ENCODE measurements at places on chromosomes 16 and 17. TPM values are rescaled to one million over a fixed set of nuclear protein-coding genes. Genes with fewer than 3 reads are reported as not detected.

HBM gene
- not detected for total RNA-seq

PRDM7 gene
- not detected for total RNA-seq

GRCh38 chr17:7429722-7430121, 1.1 kb downstream of the SPEM3 start:
- DNase-seq: no peak

- no peak for DNase-seq
These were observed 1.5 kb downstream of the GGA2 start for GRCh38 chr16:23508589-23509440.

GRCh38 chr16:84715854-84716253, 16.1 kb downstream of the USP10 start:
- DNase-seq: no peak

SNAI3 gene
- 0.19 TPM for total RNA-seq

GRCh38 chr17:20313306-20313705, 154.0 kb downstream of the LGALS9B start:
- DNase-seq: no peak

DNA sequence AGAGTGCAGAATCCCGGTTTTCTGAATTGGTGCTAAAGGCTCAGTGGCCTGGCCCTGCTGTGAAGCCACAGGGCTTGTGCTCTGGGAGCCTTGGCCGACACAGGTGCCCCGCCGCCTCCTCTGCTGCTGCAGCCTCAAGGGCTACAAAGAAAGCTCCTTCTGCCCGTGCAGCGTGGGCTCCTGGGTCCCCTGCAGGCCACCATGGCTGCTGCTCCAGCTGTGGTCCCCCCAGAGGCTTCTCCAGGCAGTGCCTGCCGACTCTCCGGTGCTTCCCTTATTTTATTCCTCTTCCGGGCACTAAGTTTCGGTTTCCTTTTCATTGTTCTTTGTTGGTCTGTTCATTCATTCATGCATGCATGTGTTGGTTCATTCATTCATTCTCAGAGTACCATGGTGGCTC, 53.1 kb downstream of the CMIP start:
- DNase-seq: no peak

EPX gene
- not detected for total RNA-seq

DNA sequence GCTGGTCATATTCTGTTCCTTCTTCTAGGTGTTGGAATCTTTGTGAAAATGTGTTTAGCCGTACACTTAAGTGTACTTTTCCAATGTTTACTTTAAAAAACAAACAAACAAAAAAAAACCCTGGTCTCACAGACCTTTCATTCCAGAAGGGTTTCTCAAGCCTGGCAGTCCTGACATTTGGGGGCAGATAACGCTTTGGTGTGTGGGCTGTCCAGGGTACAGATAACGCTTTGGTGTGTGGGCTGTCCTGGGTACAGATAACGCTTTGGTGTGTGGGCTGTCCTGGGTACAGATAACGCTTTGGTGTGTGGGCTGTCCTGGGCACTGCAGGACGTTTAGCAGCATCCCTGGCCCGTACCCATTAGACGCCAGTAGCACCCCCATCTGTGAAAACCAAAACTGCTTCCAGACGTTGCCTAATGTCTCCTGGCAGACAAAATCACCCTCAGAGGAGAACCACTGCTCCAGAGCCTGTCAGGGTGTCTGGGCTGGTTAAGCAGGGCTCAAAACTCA, 15.2 kb upstream of the FLCN start:
- DNase-seq: no peak

- no peak for DNase-seq
These were observed 11.3 kb downstream of the WDR45B start for GRCh38 chr17:82636626-82637598.

ACAP1 gene
- total RNA-seq: not detected

DNA sequence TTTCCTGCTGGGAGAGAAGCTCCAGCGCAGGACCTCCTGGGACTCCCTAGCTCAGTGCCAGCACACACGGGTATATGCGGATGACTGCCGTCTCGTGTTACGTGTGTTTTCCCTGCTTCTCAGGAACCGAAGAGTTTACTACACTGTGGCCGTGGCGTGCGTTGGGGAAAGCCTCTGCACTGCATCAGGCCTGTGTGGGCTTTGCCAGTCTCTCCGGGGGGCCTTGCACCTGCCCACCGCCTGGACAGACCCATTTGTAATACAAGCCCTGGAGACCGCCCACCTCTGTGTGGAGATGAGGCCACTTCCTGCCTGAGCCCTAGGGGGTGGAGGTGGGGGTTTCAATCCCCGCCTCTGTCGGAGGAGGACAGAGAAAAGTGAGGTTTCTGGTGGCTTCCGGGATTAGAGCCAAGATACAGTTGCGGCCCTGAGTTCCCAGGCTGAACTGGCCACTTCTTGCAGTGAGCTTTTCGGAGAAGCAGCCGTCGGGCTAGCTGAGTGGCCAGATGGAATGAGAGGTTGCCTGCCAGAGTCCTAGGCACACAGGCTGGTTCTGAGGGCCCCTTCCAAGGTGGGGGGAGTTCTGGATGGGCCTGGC, 43.4 kb upstream of the GSE1 start:
- no peak for DNase-seq

RUNDC3A gene
- not detected for total RNA-seq

TBC1D3E gene
- total RNA-seq: not detected

DNA sequence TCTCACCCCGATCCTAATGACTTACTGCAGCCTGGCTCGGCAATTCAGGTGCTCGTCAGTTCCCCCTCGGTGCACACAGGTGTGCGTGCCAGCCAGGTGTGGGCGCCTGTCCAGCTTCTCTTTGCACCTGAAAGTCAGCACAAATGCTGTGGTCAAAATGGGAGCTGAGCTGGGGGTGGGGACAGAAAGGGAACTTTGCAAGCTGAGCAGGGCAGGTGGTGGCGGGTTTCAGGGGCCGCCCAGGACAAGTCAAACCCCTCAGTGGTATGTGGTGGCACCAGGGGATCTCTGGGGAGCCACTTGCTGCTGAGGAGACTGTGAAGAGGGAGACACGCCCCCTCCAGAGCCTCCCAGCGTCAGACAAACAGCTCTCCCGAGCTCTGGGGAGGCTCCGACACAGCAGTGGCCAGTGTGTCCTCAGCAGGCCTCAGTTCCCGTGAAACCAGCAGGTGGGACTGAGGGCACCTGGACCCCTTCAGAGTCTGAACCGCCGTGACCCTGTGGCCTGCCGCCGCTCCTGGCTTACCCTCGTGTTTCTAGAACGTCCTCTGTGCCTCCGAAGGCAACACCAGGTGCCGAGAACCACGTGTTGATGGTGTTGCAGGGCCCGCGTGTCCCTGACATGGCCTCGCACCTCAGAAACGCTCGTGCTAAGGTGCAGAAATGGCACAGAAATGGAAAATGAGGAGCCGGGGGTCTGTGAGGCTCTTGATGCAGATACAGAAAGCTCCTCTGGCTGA, 233.5 kb upstream of the TNRC6C start:
- DNase-seq: no peak

DNA sequence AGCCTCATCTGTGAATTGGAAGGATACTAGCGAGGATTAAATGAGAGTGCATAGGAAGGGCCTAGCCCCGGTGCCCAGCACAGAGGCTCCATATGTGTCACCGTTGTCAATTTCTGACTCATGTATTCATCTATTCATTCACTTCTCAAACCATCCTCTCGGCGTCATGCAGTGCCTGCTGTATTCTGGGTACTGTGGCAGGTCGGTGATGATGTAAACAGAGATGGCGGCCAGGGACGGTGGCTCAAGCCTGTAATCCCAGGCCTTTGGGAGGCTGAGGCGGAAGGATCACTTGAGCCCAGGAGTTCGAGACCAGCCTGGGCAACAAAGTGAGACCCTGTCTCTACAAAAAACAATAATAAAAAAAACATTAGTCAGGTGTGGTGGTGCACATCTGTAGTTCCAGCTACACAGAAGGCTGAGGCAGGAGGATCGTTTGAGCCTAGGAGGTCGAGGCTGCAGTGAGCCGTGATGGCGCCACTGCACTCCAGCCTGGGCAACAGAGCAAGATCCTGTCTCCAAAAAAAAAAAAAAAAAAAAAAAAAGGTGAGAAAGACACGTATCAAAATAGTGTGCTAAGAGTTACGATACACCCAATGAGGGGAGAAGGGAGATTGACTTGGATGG, 4.3 kb upstream of the PPP1R1B start:
- no peak for DNase-seq

PRR35 gene
- total RNA-seq: 0.06 TPM

All from LHCN-M2 (cell line).